ENCODE measurements at places on chromosomes 3 and 15.
A peak's percentile ranks its signal among the peaks of the same experiment; 100 is the strongest.

- no peak for DNase-seq
Observed at GRCh38 chr3:156161172-156161571, 40.8 kb downstream of the KCNAB1 start.

DNA sequence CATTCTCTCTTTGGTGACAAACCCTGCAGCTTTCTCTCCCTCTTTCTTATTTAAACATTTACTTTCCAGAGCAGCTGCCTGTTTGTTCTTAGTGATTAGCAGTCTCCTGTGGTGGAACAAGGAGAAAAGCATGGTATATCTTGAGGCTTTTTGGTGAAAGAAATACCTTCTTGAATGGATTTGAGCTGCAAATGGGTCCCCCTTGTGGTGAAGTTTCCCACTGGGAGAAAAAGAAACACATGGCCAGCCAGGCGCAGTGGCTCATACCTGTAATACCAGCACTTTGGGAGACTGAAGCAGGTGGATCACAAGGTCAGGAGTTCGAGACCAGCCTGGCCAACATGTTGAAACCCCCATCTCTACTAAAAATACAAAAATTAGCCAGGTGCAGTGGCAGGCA lies 48.3 kb upstream of the ACP3 start:
- peak; percentile 79 for DNase-seq

- DNase-seq = no peak
Observed at GRCh38 chr3:136207489-136208115, 11.5 kb upstream of the MSL2 start.

- no peak for DNase-seq
Observed at GRCh38 chr15:81111510-81112470, 22.3 kb upstream of the CFAP161 start.

GRCh38 chr3:42195879-42196330 lies 70.1 kb downstream of the CCK start:
- no peak for DNase-seq

All from KBM-7 (cell line).